ENCODE measurements at places on chromosomes 4 and X. TPM values are rescaled to one million over a fixed set of nuclear protein-coding genes. Genes with fewer than 3 reads are reported as not detected.

Gene HUWE1
- 260 TPM for total RNA-seq

DNA sequence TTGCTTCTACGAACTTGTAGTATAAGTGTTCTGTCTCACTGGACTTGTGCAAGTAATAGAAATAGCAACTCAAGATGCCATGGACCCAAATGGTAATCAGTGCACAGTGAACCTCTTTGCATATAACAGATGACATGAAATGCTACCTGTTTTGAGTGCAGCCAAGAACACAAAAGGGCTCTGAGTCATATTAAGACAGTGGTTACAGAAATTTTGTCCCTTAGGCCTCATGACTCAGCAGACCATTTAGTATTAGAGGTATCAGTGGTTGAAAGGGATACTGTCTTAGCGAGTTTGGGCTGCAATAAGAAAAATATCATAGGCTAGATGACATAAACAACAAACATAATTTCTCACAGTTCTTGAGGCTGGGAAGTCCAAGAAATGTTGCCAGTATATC lies 502.9 kb upstream of the PCDH10 start:
- H3K4me3 ChIP-seq = no peak overlapping the region
- H3K36me3 ChIP-seq = no peaks in the 10 kb centered on the region
- H3K4me1 ChIP-seq = no peaks in the 10 kb centered on the region

GRCh38 chr4:42642101-42642797 lies 14.7 kb downstream of the ATP8A1 start:
- H3K27me3 ChIP-seq = no peaks in the 10 kb centered on the region
- H3K4me3 ChIP-seq = no peak overlapping the region

DNA sequence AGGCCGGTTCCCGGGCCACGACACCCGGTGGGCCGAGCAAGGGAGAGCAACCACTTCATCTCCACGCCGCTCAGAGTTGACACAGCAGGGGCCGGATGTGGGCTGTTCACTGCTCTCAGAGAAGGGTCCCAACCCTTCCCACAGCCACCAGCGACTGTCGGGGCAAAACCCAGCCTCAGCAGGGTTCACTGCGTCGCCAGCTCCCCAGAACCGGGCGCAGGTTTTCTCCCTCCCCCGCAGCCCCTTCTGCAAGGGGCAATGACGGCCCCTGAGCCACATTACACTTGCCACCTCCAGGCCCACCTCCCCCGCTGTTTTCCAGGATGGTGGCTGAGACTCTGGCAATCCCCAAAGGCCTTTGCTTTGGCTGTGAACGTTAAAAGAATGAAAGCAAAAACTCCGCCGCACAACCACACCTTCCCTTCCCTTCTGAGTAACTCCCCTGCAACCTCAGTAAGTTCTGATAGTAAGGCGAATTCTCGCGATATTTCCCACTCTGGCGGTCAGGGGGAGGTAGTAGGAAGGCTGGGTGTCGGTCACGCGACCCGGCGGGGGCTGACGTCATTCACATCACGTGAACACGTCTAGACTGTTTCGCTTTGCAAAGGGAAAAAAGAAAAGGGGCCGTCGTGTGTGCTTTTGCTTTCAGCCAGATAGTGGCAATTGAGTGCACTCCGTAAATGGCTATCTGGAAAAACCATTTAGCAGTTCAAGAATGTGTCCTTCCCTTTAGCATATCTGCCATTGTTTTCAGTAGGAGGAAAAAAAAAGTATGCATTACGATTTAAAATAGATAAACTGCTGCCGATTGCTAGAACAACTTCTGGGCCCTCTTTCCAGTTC lies 869 bp upstream of the CAMK2D start:
- no peaks in the 10 kb centered on the region for H3K27me3 ChIP-seq
- no peaks in the 10 kb centered on the region for H3K36me3 ChIP-seq
- H3K27ac ChIP-seq = peak overlapping the region; percentile 99
- peak overlapping the region; percentile 93 for H3K4me3 ChIP-seq
- H3K4me1 ChIP-seq = no peaks in the 10 kb centered on the region

Gene SSX4B
- 3.8 TPM for total RNA-seq

Gene MAGEA2B
- 2.1 TPM for total RNA-seq

DNA sequence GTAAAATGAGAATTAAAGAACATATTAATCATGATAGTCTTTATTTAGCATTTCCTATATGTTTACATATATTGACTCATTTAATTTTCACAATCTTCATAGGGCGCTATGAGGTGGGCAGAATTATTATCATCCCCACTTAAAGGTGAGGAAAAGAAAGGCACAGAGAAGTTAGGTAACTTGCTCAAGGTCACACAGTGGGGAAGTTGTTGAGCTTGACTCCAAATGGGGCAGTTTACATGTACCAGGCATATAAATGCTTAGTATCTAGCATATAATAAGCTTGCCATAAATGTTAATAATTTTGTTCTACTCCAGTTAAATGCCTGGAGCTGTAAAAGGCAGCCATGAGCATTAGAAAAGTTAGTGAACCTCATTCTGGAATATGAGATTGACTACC lies 1.5 kb downstream of the CMC4 start:
- no peak for DNase-seq
- H3K4me1 ChIP-seq = no peaks in the 10 kb centered on the region
- H3K27ac ChIP-seq = no peak overlapping the region
- no peaks in the 10 kb centered on the region for H3K27me3 ChIP-seq
- no peaks in the 10 kb centered on the region for H3K36me3 ChIP-seq

Gene GLRA2
- total RNA-seq = not detected

Gene RGN
- 8.1 TPM for total RNA-seq

Gene HSFX3
- total RNA-seq = 8.7 TPM

GRCh38 chrX:18890724-18891547 lies 93.0 kb downstream of the PHKA2 start:
- no peak for DNase-seq
- no peaks in the 10 kb centered on the region for H3K36me3 ChIP-seq
- H3K4me3 ChIP-seq = no peak overlapping the region
- H3K27me3 ChIP-seq = no peaks in the 10 kb centered on the region
- no peak overlapping the region for H3K27ac ChIP-seq

- H3K4me1 ChIP-seq = no peaks in the 10 kb centered on the region
- DNase-seq = no peak
- H3K4me3 ChIP-seq = no peak overlapping the region
- no peaks in the 10 kb centered on the region for H3K27me3 ChIP-seq
- no peak overlapping the region for H3K27ac ChIP-seq
- no peaks in the 10 kb centered on the region for H3K36me3 ChIP-seq
Measured at GRCh38 chr4:4914965-4915845, 55.7 kb downstream of the MSX1 start.

GRCh38 chr4:7240306-7240705 lies 48.0 kb downstream of the SORCS2 start:
- H3K27ac ChIP-seq = no peak overlapping the region
- H3K36me3 ChIP-seq = no peaks in the 10 kb centered on the region
- H3K4me1 ChIP-seq = peaks cover 10% of the 10 kb centered on the region
- H3K27me3 ChIP-seq = no peaks in the 10 kb centered on the region

Gene TEX13A
- total RNA-seq = 6.4 TPM

- no peaks in the 10 kb centered on the region for H3K27me3 ChIP-seq
- peak; percentile 75 for DNase-seq
- H3K36me3 ChIP-seq = no peaks in the 10 kb centered on the region
- H3K4me3 ChIP-seq = no peak overlapping the region
- no peaks in the 10 kb centered on the region for H3K4me1 ChIP-seq
- H3K27ac ChIP-seq = no peak overlapping the region
Measured at GRCh38 chr4:154618708-154619315, 6.4 kb upstream of the FGG start.

- no peak overlapping the region for H3K4me3 ChIP-seq
- H3K27ac ChIP-seq = no peak overlapping the region
- no peaks in the 10 kb centered on the region for H3K27me3 ChIP-seq
- DNase-seq = no peak
Measured at GRCh38 chr4:25524663-25525062, 131.0 kb upstream of the SLC34A2 start.

Data from testis (tissue), 5 donors.